ENCODE measurements at places on chromosomes 5 and 9.

DNA sequence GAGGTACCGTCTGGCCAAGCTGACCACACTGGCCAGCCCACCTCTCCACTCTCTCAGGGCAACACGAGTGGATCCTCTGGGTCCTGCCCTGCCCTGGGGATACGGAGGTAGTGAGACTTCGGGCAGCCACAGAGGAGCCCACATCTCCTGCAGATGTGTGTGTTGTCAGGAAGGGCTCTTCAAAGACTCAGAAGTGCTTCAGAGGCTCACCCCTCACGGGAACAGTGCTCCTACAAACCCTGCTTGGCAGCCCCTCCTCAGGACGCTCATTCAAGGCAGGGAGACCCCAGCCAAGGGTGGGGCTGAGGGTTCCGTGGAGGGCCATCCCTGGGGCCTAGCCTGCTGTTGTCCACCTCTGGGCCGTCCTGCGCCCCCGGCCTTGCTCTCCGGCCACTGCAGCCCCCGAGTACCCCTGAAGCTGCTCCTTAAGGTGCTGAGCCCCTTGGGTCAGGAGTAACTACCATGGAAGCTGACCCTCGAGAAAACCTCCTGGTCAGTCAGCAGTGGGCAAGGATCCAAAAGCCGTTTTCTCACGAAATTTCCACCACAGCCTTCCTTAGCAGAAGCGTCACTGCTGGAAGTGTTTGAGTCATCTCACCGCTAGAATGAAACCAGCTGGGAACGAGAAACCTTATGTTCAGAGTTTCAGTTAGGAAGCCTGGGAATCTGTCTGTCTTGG, 23.2 kb upstream of the LRRC14B start:
- DNase-seq: no peak

DNA sequence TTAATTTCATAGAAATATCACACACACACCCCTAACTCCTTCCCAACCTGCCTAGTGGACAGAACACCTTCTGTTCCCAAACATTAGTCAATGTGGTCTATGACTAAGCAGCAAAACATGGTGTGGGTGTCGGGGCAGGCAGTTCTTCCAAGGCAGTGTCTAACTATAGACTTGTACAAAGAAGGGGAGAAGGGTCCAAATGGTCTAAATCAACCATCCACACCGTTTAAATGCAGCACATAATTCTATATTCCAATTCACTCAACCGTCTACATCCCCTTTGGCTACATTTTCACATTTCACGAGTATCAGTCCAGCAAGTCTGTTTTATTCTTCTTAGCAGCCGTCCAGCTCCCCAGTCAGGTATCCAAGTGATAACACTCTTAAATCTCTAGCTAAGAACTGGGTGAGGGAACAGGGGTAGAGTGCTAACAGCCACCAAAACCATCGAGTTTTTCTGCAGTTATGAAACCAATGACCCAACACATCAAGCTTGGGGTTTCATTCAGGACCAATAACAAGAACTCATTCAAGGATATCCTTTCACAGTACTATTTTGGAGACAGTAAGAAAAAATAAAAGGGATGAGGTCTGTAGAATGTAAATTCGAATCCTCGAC, 3.3 kb downstream of the ZNF608 start:
- DNase-seq: no peak

DNA sequence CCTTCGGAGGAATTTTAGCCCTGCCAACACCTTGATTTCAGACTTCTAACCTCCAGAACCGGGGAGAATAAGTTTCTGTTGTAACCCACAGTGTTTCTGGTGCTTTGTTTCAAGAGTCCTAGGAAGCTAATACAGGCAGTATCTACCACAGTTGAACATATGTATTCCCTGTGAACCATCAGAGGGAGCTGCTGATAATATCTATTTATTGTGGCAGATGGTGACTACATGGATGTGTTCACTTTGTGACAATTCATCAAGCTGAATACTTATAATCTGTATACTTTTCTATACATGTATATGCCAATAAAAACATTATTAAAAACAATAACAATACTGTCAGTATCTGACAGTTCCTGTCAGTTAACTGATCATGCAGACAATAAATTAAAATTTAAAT, 137.2 kb upstream of the GNA14 start:
- DNase-seq: no peak

GRCh38 chr5:142132916-142133315, 24.3 kb downstream of the NDFIP1 start:
- DNase-seq: no peak

DNA sequence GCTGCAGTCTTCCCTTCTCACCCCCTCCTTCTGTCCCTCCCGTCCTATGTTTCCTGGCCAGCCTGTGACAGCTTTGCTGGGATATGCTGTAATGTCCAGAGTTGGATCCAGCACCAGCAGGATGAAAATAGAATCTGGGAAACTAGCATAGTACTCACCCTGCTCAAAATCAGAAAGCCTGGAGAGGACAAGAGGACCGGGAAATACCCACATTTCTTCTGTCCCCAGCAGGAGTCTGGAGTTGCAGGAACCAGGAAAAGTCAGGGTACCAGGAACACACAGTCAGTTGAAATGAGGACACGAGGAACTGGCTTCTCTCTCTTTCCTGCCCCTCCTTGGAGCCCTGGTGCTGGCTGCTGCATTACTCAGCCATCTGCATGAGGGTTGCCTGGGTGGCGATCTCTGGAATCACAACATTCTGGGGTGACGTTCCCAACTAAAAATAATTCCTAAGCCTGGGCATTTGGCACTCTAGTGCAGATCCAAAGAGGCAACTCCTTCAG, 59.6 kb upstream of the NFIL3 start:
- DNase-seq: no peak

GRCh38 chr9:105187781-105188180, 56.7 kb upstream of the SLC44A1 start:
- DNase-seq: no peak

- DNase-seq: peak; percentile 18
These were observed 94.6 kb downstream of the ZNF608 start for GRCh38 chr5:124651663-124652513.

DNA sequence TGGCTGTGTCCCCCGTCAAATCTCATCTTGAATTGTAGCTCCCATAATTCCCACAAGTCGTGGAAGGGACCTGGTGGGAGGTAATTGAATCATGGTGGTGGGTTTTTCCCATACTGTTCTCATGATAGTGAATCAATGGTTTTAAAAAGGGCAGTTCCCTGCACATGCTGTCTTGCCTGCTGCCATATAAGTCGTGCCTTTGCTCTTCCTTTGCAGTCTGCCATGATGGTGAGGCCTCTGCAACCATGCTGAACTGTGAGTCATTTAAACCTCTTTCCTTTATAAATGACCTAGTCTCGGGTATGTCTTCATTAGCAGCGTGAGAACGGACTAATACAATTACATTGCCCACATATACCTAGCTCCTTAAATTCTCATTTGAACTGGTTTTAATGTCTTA, 353.0 kb upstream of the KLF4 start:
- no peak for DNase-seq

DNA sequence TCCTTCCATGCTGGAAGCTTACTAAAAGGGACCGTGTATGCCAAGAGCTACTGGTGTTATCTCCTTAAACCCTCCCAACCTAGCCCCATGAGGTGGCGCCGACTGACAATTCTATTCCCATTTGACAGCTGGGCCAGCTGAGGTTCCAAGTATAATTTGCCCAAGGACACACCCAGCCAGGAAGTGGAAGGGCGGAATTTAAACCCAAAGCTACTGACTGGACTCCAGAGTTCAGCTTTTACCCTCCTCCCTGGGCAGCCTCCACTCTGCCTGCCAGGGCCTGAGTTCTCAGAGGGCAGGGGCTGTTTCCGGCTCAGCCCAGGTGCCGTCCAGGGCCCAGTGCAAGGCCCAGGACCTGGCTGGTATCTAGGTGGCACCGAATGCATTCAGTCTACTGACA, 71.8 kb downstream of the C9orf50 start:
- no peak for DNase-seq

- DNase-seq: no peak
These were observed 6.2 kb downstream of the PRDM12 start for GRCh38 chr9:130670644-130671043.

- no peak for DNase-seq
These were observed 45.9 kb upstream of the RPL26L1 start for GRCh38 chr5:172913117-172913850.

DNA sequence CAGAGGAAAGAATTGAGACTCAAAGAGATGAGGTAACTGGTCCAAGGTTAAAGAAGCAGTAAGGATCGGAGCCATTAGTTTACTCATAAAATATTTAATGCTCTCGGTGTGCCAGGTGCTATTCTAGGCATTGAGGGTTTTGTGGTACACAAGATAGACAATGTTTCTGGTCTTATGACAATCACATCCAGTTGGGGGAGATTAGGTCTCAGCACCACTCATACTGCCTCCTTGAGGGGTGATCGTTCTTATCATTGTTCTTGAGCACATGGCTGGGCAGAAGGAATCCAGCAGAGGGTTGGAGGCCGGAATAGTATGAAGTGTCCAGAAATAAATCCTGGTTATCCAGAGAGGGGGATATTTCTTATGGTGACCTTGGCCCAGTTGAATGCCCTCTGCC, 40.7 kb upstream of the LCP2 start:
- no peak for DNase-seq

GRCh38 chr5:41924872-41925554, at the start of gene FBXO4:
Gene FBXO4, plus strand, starts transcription at chr5:41925281. Its CDS starts 29 bp downstream, at chr5:41925310.
- peak; percentile 93 for DNase-seq

DNA sequence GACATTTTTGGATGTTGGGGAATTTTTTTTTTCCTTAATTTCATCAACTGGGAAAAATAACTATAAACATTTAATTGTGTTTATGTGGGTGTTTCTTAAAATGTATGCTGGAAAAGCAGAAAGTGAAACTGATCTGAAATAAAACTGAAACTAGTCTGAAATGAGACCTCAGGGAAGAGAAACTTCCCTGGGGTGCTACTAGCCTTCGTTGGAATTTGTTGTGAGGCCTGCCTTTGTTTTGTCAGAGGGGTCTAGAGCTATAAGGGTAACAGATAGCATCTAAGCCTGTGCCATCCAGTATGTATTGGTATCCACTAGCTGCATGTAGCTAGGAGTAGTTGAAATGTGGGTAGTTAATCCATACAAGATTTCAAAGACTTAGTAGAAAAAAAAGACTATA, 10.4 kb downstream of the ZNF618 start:
- DNase-seq: no peak

GRCh38 chr9:133135146-133135745, 14.2 kb upstream of the RALGDS start:
- DNase-seq: no peak

GRCh38 chr5:159174511-159175168, 34.7 kb downstream of the RNF145 start:
- no peak for DNase-seq

GRCh38 chr5:80963521-80963895, 3.3 kb downstream of the RASGRF2 start:
- DNase-seq: no peak

DNA sequence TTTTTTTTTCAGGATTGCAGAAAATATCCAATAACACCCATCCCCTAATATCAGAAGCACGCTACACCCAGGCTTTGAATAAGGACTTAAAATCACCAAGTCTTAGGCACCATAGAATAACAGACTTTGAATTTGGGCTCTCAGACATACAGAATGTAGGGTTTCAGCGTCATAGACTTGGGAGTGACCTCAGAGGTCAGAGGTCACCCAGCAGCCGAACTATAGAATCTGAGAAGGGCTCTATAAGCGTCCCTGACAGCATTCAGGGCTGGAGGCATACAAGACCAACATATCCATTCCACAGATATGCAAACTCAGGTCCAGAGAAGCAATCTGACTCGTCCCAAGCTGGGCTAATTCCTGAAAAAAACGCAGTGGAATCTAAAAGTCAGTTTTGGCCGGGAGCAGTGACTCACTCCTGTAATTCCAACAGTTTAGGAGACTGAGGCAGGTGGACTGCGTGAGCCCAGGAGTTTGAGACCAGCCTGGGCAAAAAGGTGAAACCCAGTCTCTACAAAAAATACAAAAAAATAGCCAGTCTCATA, 34.7 kb downstream of the SLC6A7 start:
- DNase-seq: no peak

DNA sequence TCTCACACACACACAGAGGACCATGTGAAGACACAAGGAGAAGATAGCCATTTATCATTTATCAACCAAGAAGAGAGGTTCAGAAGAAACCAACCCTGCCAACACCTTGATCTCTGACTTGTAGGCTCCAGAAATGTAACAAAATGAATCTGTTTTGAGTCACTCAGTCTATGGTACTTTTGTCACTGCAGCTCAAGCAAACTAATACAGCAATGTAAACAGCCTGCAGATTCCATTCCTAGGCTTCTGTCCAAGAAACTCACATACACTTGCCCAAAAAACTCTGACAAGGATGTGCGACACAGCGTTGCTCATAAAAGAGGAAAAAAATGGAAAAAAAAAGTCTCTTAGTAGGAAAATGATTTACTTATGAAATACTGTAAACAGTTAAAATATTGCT, 33.4 kb downstream of the TRIM36 start:
- no peak for DNase-seq

DNA sequence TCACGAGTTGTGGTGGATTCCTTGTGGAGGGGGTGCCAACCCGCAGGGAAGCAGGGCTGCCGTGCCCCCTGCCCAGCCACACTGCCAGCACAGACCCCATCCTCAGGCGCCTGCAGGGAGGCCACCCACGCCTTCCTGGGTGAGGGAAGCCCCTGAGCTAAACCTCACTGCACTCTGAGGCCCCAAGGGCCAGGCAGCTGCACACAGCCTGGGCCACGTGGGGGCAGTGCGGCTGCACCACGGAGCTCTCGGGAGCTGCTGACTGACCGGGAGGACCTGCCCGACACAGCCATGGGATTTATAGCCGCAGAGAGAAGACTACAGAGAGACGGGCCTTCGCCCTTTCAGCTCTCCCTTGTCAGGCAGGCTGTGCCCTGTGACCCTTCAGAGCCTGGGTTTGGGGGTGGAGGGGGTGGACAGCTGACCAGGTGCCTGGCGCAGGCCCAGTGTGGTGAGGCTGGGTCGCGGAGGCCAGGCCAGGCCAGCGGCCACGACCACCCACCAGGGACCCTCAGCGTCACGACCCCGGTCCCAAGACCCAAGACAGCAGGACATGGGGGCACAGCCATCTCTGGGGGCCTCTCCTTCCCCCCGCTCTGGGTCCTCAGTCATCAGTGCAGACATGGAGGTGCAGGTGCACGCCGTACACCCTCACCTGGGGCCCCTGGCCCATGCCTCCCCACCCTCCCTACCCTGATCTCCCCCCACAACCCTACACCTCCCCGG, 4.3 kb upstream of the AHRR start:
- DNase-seq: peak; percentile 30

DNA sequence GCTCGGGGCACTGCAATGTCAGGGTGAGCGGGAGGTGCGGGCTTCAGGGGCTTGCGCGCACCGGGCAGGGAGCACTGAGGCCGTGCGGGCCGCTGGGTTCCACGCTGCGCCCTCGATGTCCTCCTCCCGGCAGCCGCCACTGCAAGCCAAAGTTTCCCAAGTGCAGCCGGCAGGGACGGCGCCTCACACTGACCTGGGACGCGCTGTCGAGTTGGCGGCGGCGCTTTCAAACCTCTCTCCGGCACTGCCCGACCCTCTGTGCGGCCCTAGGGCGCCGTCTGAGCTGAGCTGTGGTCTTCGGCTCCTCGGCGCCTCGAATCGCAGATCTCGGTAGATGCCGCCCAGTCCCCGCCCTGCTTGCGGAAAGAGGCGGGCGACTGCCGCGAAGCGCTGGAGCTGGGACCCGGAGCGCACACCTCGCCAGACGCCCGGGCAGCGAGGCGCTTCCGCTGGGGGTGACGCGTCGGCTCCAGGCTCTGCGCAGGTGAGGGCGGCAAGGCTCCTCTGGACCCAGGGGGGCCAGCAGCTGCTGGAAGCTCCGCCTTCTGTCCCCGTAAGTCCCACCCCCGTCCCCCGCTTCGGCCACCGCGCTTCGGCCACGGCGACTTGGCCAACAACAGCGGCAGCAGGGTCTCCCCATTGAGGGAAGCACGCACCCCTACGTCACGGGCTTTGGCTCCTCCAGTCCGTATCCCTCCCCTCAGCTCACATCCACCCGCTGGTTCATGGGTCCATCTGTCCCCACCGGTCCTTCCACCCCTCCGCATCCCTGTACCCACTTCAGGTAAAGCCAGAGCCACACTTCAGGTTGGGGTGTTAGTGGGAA, at the start of gene ANKRD34B:
TSS of gene ANKRD34B (minus strand) at position 320 of the 826 bp plus-strand sequence. CDS start 10,261 bp downstream, outside the sequence.
- DNase-seq: no peak

Measured in naive thymus-derived CD8-positive, alpha-beta T cell (primary cell).